Bronchial epithelial cell (primary cell): ENCODE measurements at places on chromosomes 1 and 21. TPM values are rescaled to one million over a fixed set of nuclear protein-coding genes. Genes with fewer than 3 reads are reported as not detected.
A peak's percentile ranks its signal among the peaks of the same experiment; 100 is the strongest.

DNA sequence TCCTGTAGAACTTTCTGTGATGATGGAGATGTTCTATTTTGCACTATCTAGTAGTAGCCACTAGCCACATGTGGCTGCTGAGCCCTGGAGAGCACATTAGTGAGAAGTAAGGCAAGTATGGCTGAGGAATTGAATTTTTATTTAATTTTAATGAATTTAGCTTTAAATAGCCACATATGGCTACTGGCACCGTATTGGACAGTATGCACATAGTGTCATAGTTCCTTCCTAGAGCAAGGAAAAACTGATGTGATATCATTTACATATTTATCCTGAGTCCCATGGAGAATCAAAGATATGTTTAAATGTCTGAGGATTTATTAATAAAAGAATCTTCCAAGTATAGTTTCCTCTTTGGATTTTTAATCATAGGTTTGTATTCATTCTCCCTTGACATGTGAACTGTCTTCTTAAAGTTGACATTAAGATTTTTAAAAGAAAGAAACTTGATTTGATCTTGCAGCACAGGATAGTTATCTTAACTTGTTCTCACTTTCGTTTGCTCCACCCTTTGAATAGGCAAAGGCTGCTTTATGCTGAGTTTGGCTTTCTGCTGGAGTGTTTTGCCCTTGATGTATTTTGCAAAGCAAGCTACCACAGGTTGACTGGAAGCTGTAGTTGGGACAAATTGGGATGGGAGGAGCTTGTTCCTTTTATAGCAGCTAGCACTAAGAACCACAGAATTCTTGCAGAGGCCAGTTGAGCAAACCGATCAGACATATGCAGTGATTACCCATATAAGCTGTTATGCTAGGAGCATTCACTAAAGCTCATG lies 129.7 kb downstream of the VPS13D start:
- DNase-seq: peak; percentile 17

PTPRF gene
- 127 and 202 TPM in 2 replicates for total RNA-seq

DNA sequence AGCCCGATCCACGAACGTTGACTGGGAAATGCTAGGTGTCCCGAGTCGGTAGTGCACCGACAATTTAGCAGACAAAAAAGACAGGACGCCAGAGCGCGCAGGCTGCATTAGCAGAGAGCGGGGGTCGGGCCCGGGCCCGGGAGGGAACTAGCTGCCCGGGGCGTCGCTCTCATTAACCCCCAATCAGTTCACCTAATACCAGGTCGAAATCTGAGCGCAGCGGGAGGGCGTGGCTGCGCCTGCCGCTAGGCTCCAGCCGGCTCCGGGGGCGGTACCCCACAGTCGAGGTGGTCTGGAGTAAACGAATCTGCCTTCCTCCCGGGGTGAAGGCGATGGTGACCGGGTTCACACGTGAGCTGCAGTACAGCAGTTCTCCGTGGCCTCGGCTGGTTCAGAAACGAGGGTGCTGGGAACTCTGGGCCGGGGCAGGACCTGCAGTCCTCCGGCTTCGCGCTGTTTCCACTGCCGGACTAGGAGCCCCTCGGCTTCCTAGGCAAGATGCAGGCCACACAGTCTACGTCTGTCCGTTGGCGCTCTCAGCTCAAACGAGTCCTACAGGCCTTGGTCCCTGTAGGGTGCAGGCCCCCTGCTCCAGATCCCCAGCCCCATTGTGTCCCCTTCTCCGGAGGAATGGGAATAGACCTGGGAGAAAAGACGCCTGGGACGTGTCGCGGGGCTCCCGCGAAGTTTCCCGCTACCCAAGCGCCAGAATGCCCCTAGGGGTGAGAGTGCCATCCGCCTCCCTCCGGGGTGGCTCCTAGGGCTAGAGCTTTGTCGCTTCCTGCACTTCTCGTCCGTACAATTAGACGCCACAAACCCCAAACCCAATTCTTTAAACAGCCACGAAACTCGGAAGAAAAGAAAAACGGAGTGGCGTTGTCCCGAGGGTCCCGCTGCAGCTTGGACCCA lies 2.0 kb downstream of the GFI1 start:
- DNase-seq: no peak

HTR6 gene
- not detected in 2 replicates for total RNA-seq

CYP4X1 gene
- under 0.01 and 0.13 TPM in 2 replicates for total RNA-seq

GRCh38 chr21:31034378-31034777 lies 3.9 kb downstream of the KRTAP19-8 start:
- DNase-seq: peak; percentile 21
